A549 treated with AZD2906 at 1 μM for 4 hours (cell line): ENCODE measurements at places on chromosomes 6 and 20. TPM values are rescaled to one million over a fixed set of nuclear protein-coding genes. Genes with fewer than 3 reads are reported as not detected.

The BPIFA1 gene
- not detected in 5 replicates for total RNA-seq

The CTCFL gene
- 0.02 TPM in 2 of 5 replicates, not detected in the others for total RNA-seq

The OR2B6 gene
- total RNA-seq, result 0.10 TPM in 1 of 5 replicates, not detected in the others

The MYLK4 gene
- total RNA-seq, result 0.07 to 0.13 TPM (median 0.09 TPM) in 5 replicates

The GATA5 gene
- 0.38 to 0.89 TPM (median 0.75 TPM) in 5 replicates for total RNA-seq

The BANF2 gene
- total RNA-seq, result not detected in 5 replicates
